Cerebellar cortex (tissue), 1 donor: ENCODE measurements at places on chromosomes 6 and 20.

- no peak for DNase-seq
These were observed 236.5 kb upstream of the FOXQ1 start for GRCh38 chr6:1075444-1075843.

- DNase-seq = no peak
These were observed 49.7 kb upstream of the DDR1 start for GRCh38 chr6:30834646-30835045.

- no peak for DNase-seq
These were observed 9.4 kb upstream of the GATA5 start for GRCh38 chr20:62485062-62485700.

DNA sequence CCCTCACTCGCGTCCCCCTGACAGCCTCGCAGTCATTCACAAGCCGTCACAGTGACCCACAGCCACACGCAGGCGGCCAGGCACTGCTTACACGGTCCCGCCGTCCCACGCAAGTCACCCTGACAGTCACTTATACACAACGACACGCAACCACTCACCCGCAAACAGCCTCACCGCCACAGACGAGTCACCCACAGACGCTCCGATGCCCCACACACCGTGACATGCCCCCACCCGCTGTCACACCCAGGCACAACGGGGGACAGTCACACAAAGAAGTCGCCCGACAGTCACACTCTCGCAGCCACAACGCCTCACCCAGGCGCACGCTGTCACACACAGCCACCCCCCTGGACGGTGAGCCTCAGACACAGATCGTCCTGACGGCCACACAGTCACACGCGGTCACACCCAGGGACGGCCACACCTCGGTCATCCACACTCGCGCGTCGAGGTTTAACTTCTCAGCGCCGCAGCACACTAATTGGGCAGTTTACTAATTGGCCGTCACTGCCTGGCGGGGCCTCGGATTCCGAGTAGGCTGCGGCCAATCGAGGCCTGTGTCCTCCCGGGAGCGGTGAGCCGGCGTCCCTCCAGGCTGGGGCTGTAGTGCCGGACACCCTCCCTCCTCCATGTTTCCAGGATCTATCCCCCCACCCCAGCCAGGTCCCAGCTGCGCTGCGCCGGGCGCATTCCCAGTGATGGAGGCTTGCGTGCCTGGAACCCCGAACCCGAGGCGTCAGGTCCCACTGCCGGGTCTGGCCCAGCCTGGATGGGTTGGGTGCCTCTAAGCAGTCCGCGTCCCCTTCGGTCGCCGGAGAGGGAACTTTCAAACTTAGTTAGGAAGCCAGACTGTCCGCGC is 790 bp downstream of the TOX2 start:
- no peak for DNase-seq

DNA sequence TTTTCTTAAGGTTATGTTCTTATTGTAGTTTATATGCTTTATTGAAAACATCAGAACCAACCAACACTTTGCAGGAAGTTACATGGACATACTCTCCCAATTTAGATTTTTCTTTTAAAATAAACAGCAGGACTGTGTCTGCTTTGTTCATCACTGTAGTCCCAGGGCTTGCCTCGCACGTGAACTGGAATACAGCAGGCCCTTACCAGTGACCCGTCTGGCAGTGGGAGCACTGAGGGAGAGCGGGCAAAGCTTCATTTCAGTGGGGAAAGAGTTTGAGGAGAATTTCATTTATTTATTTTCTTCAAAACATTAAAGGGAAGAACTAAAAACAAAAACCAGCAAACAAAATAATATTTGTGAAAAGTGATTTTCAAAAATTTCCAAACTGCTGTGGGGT is 230.8 kb downstream of the PAX1 start:
- no peak for DNase-seq

DNA sequence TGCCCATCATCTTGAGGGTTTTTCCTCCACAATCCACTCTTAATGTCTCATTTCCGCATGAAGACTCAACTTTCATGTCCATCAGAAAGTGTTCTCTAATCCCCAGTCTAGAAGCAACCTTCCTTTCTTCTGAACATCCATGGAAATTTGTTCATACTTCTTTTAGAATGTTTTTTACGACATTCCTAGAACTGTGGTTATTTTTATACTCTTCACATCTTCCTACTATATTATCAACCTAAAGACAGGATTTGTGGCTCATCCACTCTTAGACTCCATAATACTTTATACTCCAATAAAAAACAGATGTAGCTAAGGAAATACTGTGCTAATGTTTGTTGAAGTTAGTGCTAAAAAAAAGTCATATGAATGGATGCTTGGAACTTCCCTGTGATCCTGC is 1.4 kb upstream of the CAP2 start:
- no peak for DNase-seq

- no peak for DNase-seq
These were observed 106.1 kb downstream of the TNFAIP3 start for GRCh38 chr6:137973201-137973600.

DNA sequence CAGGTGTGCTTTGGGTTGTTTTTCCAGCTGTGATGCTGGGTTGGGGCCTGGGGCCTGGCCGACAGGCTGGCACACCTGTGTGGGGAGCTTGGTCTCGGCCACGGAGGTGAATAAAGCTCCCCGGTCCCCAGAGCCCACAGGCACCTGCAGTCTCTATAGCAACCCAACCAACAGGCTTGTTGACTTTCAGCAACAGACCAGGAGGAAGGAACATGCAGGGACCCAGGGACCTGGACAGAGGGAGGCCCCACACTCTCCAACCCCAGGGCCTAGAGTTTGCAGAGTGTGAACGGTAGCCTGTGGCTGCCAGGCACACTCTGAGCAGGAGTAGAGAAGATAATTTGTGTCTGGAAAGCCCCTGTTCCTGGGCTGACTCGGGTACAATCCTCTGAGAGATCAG is 14.6 kb upstream of the SYNJ2 start:
- no peak for DNase-seq

DNA sequence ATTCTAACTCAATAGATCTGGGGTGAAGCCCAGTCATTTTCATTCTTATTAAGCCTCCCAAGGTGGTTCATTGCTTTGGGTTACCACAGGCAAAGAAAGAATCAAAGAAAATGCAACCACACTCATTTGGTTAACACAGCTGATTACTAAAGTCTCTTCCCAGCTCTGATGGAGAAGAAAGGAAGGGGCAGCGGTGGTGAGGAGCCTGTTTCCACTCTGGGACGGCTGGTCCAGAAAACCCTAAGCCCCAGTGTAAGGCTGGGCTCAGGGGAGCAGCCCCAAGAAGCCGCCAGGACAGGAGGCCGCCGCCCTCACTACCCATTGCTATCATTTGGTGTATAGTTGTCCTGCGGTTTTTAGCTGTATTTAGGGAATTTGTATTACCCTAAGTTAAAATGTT is 226.9 kb downstream of the CD83 start:
- DNase-seq = no peak

DNA sequence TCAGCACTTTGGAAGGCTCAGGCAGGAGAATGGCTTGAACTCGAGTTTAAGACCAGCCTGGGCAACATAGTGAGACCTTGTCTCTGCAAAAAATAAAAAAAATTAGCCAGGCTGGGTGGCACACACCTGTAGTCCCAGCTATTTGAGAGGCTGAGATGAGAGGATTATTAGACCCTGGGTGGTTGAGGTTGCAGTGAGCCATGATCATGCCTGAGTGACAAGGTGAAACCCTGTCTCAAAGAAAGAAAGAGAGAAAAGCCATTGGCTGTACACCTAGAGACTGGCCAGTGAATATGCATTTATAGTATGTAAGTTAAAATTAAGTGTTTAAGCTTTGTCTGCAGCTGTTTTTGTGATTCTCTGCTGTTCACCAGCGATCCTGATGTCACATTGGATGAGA is 6.1 kb downstream of the RBCK1 start:
- no peak for DNase-seq

DNA sequence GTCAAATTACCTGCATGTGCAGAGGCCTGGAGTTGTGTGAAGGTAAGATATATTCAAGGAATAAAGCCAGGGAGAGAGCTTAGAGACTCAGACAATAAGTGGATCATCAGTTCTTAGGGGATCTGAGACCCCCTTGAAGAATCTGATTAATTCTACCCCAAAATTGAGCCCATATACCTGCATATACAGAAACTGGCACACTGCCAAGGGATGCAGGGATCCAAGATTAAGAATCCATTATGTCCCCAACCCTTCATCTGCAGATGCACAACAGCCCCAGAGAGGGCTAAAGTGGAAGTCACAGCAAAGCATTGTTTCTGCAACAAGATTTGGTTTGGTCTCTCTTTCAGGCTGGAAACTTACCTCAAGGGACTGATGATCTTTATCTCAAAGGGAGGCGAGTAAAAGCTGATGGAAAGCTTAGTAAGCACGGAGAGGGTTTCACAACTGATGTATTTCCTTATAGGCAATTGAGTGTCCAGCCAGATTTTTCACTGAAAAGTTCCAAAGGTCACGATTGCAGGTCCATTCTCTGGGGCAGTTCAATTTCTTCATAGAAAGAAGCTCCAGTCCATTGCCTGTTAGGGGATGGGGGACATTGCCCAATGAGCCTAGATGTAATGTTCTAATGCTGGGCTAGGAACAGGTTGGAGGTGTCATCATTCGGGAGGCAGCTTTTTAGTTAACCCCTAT is 20.9 kb upstream of the STK35 start:
- no peak for DNase-seq

- no peak for DNase-seq
These were observed 75.8 kb downstream of the SYCP2L start for GRCh38 chr6:10962673-10963072.

DNA sequence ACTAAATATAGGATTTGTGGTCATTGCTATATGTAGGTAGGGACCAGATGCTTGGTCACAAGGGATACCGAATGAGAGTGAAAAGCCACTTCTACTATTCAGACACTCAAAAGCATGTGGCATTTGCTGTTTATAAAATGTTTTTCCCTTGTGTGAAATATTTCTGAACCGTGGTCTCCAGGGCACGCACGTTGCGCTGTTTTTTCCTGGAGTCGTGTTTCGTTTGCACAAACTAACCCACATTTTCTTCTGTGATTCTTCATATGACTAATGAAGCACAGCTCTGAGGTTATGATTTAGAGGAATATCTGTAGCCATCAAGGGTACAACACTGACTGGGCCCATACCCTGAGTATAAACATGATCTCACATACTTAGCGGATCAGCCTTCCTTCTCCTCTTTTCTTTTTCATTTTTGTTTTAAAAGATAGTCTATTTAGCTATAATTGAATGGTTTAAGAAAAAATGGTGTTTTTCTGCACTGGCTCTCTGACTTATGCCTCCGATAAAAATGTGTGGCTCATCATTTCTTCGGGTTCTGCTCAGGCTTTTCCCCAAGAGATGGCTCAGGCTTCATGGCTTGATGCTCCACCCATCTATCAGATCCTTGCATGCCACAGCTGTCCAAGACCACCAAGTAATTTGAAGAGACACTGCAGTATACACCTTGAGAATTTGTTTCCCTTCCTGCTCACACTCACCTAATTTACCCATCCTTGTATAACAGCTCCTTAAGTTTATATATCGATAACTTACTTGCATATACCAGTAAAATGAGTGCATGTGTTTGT is 59.9 kb upstream of the HBS1L start:
- DNase-seq = no peak

- DNase-seq = peak; percentile 52
These were observed 609 bp downstream of the OGFRL1 start for GRCh38 chr6:71289039-71289801.

- DNase-seq = no peak
These were observed 734 bp downstream of the FAM110A start for GRCh38 chr20:834151-834746.
